NCI-H1105 (cell line): ENCODE measurements at places on chromosomes 13 and 19.

DNA sequence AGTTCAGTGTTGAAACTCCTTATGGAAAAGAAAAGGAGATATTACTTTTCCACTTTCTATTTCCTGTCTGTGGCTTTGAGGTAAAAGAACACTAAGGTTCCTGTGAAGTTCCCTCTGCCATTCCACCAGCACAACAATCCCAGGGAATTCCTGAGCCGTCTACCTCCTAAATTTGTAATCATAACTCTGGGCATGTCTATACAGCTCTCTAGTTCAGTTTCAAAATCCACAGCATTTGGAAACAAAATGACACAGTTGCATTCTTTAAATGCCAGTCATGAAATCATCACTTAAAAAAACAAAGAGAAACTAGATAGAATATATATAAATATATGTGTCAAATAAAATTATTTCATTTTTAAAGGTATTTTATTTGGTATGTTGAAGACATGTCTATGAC lies 9.0 kb upstream of the THSD1 start:
- DNase-seq: no peak

GRCh38 chr19:5355693-5356092 lies 15.1 kb upstream of the PTPRS start:
- no peak for DNase-seq

DNA sequence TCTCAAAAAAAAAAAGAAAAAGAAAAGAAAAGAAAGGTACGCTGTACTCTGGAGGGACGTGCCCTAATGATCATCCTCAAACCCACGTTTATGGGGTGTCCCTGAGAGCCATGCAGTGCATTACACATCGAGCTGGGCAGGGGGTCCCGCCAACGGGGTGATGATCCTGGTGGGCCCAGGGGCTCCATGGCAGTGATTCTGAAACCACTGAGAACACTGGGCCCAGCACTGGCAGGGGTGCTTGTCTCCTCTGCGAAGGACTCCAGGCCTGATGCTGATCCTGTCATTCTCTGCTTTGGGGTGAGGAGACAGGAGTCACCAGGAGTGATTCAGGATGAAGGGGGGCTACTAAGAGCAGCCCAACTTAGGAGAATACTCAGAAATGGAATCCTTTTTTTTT lies 18.7 kb downstream of the MOB3A start:
- no peak for DNase-seq

- DNase-seq: no peak
Measured at GRCh38 chr19:3976495-3977241, 5.8 kb upstream of the DAPK3 start.

- no peak for DNase-seq
Measured at GRCh38 chr13:65803530-65804392, 1426.4 kb downstream of the PCDH9 start.

DNA sequence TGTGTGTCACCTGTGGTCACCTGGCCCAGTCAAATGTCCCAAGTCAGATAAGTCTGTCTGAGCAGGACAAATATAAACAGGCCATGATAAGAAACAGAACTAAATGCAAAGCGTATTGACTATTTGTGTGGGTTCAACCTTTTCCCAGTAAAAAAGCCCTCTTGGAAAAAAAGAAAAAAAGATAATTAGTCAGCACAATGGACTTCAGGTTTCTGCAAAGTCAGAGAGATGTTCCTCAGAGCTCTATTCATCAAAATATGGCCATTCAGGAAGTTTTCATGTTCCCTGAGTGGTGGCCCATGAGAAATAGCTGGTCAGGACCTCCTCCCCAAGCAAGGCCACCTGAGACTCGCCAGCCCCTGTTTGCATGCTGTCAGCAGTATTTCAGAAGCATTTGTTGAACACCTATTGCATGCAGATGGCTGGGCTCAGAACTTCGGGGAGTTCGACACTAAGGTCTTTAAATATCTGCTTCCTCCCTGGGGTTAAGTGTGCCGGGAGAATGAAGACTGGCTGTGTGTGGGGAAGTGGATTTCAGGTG lies 2.7 kb downstream of the FFAR3 start:
- no peak for DNase-seq

DNA sequence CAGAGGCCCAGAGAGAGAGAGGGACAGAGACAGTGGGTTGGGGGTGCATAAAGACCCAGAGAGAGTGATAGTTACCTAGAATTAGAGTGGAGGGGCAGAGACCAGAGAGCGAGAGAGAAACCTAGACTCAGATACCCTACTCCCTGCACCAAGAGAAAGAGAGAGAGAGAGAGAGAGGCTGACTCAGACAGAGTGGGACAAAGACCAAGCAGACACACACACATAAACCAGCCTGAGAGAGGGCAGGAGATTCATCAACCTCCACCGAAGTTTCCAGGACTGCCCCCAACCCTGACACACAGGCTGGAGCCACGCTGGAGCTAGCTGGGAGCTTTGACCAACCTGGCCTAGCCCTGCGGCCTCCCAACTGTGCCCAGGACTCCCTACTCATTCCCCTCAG lies 12.9 kb downstream of the SYT3 start:
- no peak for DNase-seq

DNA sequence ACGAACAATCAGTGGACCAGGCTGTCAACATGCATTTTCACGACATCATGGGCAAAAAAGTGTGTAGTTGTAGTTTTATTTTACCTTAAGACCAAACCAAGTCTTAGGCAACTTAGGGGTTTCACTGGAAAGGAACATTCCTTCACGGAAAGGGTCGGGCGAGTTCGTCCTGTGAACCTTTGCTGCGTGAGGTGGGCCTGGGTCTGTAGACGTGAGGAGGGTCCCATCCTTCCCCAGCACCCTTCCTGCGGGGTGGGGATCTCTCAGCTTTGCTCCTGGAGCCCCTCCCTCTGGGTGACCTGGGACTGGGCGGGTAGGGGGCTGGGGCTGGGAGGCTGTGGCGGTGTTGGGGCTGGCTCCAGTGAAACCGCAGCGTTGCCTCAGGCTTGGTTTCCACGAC lies 12.3 kb upstream of the RPS15 start:
- no peak for DNase-seq

DNA sequence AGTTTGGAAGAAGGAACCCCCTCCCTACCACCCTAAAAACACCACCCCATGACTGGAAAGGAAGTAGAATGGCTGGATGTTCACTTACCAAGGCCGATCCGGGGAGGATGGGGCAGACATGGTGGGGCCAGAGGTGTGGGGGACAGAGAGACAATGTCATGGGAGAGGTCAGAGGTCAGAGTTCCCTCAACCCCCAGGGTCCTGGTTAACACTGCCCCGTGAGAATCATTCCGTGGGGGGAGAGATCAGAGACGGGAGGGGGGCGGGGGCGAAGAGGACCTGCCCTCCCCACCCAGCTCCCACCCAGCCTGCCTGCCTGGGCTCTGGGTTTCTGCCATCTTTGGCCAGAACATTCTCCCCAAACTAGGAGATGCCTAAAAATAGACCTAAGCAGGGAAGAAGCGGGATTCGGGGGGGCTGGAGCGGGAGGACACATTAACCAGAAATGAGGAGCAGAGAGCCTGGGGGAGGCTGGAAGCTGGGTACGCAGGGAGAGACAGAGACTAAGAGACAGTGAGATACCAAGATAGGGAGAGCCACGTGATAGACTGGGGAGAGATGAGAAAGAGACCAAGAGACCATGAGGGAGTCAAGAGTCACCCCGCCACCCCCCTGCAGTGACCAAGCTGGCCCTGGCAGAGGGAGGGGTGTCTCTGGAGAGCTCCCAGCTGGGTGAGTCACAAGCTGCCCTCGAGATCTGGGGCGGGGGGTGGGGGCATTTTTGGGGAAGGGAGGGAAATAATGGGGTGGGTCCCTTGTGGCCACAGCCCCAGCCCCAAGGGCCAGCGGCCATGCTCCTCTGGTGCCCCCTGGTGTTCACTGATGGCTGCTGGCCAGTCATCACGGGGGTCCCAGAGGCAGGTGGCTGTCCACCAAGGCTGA lies 6.1 kb upstream of the KANK2 start:
- DNase-seq: peak; percentile 20

DNA sequence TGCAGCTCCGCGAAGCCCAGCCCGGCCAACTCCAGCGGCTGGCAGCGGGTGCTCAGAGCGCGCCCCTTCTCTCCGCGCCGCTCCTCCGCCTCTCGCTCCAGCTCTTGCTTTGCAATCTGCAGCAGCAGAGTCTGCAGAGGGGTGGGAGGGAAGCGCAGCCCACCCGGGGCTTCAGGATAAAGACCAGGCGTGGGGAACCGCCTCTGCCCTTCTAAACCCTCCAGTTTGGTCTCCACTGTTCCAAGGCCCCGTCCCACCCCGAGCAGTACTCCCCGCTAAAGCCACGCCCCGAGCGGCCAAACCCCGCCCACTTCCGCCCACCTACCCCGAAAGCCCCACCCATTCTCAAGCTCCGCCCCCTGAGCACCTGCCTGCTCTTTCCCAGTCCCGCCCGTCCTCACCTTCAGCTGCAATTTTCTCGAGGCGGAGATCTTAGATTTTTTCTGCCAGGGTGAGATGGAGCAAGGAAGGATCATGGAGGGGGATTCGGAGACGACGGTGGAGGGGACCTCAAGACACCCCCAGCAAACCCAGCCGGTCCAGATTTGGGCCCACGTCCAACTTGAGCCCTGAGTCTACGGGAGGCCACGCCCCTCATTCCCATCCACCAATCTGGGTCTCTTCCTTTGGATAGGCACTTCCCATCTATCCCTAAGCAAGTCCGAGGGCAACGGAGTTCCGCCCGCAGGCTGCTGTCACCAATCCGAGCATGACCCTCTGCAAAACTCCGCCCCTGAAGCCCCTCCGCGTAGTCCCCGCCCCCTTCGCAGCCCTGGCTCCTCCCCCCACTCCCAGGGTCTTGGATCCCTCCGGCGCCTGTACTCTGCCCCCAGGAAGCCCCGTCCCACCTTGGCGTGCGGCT lies 1.1 kb downstream of the TNNI3 start:
- peak; percentile 81 for DNase-seq

GRCh38 chr19:53158119-53158656 lies 665 bp downstream of the ZNF347 start:
- DNase-seq: no peak

- DNase-seq: no peak
Measured at GRCh38 chr13:59442461-59442860, 721.3 kb downstream of the DIAPH3 start.

- DNase-seq: no peak
Measured at GRCh38 chr13:23679220-23679619, 109.0 kb downstream of the TNFRSF19 start.

DNA sequence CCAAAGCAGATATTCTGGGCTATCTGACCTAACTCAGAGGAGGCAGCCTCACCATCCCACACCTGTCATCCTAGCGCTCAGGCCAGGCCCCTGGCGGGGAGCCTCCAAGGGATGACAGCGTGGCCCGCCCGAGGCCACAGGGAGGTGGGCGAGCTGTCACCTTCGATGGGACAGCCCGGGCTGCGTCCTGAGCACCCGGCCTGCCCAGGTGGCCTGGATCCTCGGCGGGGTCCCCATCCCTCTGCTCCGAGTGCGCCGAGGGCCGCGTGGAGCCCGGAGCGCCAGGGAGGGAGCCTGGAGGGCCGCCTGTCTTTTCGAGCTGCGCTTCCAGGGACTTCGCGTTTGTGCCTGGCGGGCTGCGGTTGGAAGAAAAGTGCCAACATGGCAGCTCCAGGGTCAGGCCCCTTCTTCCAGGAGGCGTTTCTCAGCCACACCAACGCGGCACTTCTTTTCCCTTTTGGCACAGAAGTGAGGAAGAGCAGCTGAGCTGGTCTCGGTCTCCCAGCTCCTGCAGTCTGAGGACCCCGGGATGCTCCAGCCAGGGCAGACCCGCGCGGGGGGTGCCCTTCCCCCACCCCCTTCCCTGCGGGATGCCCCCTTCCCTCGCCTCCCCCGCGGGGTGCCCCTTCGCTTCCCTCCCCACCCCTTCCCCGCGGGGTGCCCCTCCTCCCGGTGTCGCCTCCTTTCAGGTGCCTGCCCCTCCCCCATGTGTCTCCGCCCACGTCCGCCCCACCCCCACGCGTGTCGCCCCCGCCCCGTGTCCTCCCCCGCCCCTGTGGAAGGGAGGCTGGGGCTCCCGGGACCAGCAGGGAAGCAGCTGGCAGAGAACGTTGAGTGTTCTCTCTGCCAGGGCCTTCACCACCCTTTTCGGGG lies 42.3 kb downstream of the GJA3 start:
- DNase-seq: no peak

DNA sequence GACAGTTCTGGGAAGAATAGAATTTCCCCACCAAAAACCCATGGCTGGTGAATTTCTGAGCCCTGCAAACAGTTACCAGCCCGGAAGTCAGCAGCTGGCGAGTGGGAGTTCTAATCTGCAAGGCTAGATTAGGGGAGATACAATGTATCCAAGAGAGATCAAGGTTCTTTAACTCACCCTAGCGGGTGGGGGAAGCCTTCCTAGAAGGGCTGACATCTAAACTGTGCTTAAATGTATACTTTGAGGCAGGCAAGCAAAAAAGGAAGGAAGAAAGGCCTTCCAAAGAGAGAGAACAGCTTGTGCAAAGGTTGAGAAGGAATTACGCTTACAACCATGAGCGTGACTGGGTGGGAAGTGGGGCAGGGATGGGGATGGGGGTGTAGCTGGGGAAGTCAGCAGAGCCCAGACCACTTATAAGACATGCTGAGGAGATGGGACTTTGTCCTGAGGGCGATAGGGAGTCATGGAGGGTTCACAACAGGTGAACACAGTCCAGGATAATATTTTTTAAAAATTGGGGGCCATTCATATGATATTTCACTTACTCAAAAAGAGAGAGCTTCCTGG lies 20.8 kb upstream of the ZNRF4 start:
- DNase-seq: no peak

DNA sequence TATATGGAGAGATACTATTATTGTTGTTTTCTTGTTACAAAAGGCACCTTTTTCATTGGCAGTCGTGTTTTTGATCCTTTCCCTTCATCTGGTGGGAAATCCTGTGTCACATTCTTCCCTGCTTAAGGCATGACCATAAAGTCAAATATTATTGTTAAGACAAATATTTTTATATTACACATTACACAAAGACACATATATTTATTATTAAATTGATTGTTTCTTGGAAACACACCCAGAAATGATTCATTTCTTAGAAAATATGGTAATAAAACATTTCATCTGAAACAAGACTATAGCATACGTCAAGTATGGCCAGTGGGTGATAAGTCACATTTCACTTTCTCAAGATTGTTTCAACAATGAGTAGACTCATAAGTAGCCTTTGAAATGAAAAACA lies 77.3 kb downstream of the KCTD12 start:
- no peak for DNase-seq

DNA sequence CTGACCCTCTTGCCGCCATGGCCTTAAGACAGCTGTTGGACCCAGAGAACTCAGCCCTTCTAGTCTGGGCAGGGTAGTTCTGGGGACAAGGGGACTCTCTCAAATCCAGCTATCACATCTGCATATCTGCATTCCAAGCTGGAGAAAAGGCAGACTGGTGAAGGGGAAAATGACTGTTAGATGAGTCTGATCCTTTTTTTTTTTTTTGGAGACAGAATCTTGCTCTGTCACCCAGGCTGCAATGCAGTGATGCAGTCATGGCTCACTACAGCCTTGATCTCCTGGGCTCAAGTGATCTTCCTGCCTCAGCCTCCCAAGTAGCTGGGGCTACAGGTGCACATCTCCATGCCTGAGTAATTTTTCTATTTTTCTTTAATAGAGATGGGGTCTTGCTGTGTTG lies 114.3 kb downstream of the SIPA1L3 start:
- no peak for DNase-seq

DNA sequence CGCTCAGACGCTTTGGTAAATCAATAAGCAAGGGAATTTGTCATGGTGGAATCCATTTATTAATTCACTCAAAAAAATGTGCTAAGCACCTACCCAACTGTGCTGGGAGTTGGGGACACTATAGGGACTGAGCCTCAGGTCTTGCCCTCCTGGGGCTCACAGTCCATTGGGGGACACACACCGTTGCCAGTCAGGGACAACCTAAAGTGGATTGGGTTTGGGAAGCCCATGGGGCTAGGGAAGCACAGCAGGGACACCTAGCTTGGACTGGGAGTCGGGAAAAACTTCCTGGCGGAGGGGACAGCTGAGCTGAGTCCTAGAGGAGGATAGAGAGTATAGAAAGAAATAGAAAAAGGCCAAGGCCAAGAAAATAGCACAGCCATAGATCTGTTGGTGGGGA lies 8.5 kb downstream of the FOSB start:
- DNase-seq: no peak
